GM23338 (cell line): ENCODE measurements at places on chromosomes 11 and 22. TPM values are rescaled to one million over a fixed set of nuclear protein-coding genes. Genes with fewer than 3 reads are reported as not detected.

DNA sequence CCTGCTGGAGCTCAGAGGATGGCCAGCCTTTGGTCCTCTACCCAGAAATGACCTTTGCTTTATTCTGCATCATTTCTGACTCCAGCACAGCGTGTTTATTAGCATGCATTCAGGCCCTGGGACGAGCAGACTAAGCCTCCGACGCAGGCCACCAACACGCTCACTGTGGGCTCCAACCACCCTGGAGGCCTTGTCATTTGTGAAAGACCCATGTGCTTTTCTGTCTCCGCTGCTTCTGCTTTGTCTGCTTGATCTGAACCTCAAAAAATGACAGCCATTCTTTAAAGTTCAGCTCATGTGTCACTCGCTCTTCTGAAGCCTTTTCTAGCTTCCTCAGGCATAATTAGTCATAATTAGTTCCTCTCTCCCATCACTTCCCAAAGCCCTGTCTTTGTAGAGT, 109.1 kb upstream of the TIMP3 start:
- H3K36me3 ChIP-seq: no peaks in the 10 kb centered on the region
- no peaks in the 10 kb centered on the region for H3K4me1 ChIP-seq
- no peaks in the 10 kb centered on the region for H3K27me3 ChIP-seq
- no peak for DNase-seq
- no peak overlapping the region for H3K4me3 ChIP-seq

GRCh38 chr22:37469416-37470086, 16.6 kb downstream of the MFNG start:
- no peaks in the 10 kb centered on the region for H3K27me3 ChIP-seq
- H3K27ac ChIP-seq: no peak overlapping the region
- H3K4me3 ChIP-seq: no peak overlapping the region
- no peaks in the 10 kb centered on the region for H3K36me3 ChIP-seq

The USH1C gene
- total RNA-seq: 1.3 and 5.4 TPM in 2 replicates

DNA sequence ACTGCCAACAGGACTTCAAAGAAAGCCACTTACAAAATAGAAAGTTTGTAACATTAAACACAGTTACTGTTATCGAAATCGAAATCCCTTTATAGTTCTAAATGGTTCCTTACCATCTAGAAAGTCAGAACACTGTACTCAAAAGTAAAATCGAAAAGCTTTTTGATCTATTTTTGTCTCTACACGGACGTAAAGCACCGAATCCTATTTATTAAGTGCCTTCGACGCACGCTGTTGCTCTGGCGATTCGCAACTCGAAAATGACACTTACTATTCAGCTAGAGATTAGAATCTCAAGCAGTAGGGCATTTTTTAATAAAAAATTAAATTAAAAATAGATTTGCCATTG, 78.3 kb downstream of the LARGE1 start:
- peaks cover 84% of the 10 kb centered on the region for H3K4me1 ChIP-seq
- no peaks in the 10 kb centered on the region for H3K27me3 ChIP-seq
- H3K4me3 ChIP-seq: no peak overlapping the region
- H3K27ac ChIP-seq: peak overlapping the region; percentile 74

- H3K4me3 ChIP-seq: no peak overlapping the region
- no peaks in the 10 kb centered on the region; the same call in 1 of the 2 replicates for H3K36me3 ChIP-seq
- H3K27me3 ChIP-seq: no peaks in the 10 kb centered on the region
- DNase-seq: no peak
- no peaks in the 10 kb centered on the region for H3K4me1 ChIP-seq
Observed at GRCh38 chr22:24812950-24813775, 7.2 kb downstream of the SGSM1 start.

DNA sequence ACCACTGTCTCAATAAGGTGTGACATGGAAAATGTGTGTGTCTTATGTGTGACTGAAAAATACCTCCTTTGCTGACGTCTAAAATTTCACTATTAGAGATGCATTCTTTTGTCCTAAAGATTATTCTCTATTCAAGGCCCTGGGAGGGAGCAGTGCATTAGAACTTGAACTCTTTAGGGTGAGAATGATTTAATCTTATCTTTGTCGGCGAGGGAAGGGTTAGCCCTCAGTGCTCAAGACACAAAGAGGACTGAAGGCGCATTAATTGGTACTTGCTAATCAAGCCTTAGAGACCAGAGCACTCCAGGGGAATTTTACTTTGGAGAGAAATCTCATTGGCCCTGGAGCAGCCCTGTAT, 29.8 kb upstream of the PLET1 start:
- 0 out of 2 replicates have a peak, but pooled peaks cover 5% of the 10 kb centered on the region for H3K4me1 ChIP-seq
- H3K27me3 ChIP-seq: peaks cover 25% of the 10 kb centered on the region
- peak overlapping the region; percentile 82 for H3K4me3 ChIP-seq
- DNase-seq: peak; percentile 43
- H3K27ac ChIP-seq: no peak overlapping the region
- H3K36me3 ChIP-seq: no peaks in the 10 kb centered on the region

The TRMT2A gene
- total RNA-seq: 56.4 and 61.3 TPM in 2 replicates

GRCh38 chr11:46666516-46666915, 33.9 kb downstream of the ARHGAP1 start:
- no peak for DNase-seq
- no peak overlapping the region; the same call in 1 of the 2 replicates for H3K27ac ChIP-seq
- no peaks in the 10 kb centered on the region for H3K4me1 ChIP-seq
- peaks cover 31% of the 10 kb centered on the region for H3K36me3 ChIP-seq
- H3K27me3 ChIP-seq: no peaks in the 10 kb centered on the region
- no peak overlapping the region for H3K4me3 ChIP-seq
